ENCODE measurements at places on chromosomes 12 and 14.

DNA sequence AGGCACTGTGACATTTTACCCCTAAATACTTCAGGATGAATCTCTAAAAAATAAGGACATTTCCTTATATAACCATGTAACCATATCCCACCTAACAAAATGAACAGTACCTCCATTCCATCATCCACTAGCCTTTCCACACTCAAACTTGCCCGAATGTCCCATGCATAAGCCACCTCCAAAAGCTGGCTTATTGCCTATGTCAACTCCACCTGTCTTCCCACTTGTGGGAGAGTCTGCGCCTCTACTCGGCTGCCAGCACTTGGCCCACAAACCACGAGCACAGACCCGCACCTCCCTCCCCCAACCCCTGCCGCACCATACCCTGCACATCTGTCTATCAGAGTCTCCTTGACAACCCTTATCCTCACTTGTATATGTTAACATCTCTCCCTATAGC lies 165.8 kb downstream of the CALM1 start:
- no peak for DNase-seq

- DNase-seq: no peak
Observed at GRCh38 chr14:44564908-44565307, 57.8 kb upstream of the FSCB start.

GRCh38 chr14:90451443-90451842 lies 54.6 kb downstream of the CALM1 start:
- no peak for DNase-seq

DNA sequence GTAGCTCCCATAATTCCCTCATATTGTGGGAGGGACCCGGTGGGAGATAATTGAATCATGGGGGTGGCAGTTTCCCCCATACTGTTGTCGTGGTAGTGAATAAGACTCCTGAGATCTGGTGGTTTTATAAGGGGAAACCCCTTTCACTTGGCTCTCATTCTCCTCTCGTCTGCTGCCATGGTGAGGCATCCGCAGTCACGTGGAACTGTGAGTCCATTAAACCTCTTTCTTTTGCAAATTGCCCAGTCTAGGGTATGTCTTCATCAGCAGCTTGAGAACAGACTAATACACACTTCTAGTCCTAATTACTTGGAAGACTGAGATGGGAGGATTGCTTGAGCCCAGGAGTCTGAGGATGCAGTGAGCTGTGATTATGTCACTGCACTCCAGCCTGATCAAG lies 64.4 kb downstream of the TMX1 start:
- peak; percentile 51 for DNase-seq

- no peak for DNase-seq
Observed at GRCh38 chr12:108322998-108323397, 16.1 kb downstream of the CMKLR1 start.

- no peak for DNase-seq
Observed at GRCh38 chr12:47983541-47984115, 20.2 kb downstream of the TMEM106C start.

DNA sequence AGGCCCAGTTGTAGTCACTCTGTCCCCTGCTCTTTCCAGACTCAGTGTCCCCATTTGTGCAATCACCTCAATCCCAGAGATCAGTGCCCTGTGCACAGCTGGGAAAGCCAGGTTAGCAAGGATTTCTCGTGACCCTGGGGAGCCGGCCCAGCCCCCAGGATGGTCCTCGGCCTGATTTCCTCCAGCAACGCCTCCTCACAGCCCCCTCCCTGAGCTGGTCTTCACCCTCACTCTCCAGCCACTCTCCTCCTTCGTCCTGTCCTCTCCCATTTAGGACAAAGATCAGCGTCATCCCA lies 194.8 kb upstream of the C14orf180 start:
- DNase-seq: no peak

DNA sequence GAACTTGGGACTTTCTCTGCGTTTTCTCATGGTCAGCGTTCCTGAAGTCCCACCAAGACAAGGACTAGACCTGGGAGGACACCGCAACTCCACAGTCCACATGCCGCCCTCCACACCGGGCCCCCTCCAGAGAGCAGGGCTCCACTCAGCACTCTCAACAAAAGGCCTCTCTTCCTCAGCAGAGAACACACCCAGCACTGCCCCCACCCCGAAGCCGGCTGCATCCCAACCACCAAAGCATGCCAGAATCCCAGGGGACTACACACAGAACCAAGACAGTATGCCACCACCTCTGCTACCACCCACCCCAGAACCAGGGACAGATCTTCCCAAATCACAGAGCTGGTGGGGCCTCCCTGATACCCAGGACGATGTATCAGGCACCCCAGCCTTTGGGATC lies 88.3 kb downstream of the BCL11B start:
- DNase-seq: no peak

- DNase-seq: no peak
Observed at GRCh38 chr14:33755358-33755757, 195.5 kb downstream of the EGLN3 start.

DNA sequence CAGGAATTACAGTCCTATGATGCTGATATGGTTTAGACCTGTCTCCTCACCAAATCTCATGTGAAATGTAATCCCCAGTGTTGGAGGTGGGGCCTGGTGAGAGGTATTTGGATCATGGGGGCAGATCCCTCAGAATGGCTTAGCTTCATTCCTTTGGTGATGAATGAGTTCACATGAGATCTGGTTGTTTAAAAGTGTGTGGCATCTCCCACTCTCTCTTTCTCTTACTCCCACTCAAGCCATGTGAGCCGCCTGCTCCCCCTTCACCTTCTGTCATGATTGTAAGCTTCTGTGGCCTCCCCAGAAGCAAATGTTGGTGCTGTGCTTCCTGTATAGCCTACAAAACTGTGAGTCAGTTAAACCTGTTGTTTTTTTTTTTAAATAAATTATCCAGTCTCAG lies 89.4 kb upstream of the ARHGAP5 start:
- no peak for DNase-seq

- no peak for DNase-seq
Observed at GRCh38 chr12:123478762-123479161, 20.8 kb downstream of the SNRNP35 start.

DNA sequence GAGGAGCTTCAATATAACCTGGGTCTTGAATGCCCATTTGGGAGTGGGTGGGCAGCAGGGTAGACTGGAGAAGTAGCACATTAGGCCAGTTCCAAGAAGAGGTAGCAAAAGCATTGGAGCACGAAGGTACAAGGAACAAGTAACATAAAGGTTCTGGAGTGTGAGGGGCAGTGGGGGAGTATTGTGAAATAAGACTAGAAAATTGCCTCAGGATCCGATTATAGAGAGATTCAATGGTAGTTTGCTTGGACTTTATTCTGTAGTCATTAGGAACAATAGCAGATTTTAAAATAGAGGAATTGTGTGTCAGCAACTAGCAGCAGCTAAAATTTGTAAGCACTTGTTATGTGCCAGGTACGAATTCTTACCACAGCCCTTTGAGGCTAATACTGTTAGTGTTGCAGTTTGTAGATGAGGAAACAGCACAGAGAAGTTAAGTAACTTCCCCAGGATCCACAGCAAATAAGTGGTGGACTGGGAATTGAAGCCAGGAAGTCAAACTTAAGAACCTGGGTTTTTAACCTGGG lies 61.8 kb downstream of the PPFIBP1 start:
- no peak for DNase-seq

- peak; percentile 81 for DNase-seq
Observed at GRCh38 chr12:42483521-42483790, 106.1 kb downstream of the PRICKLE1 start.

- DNase-seq: peak; percentile 89
Observed at GRCh38 chr12:4824380-4824779, 85.3 kb upstream of the KCNA1 start.

DNA sequence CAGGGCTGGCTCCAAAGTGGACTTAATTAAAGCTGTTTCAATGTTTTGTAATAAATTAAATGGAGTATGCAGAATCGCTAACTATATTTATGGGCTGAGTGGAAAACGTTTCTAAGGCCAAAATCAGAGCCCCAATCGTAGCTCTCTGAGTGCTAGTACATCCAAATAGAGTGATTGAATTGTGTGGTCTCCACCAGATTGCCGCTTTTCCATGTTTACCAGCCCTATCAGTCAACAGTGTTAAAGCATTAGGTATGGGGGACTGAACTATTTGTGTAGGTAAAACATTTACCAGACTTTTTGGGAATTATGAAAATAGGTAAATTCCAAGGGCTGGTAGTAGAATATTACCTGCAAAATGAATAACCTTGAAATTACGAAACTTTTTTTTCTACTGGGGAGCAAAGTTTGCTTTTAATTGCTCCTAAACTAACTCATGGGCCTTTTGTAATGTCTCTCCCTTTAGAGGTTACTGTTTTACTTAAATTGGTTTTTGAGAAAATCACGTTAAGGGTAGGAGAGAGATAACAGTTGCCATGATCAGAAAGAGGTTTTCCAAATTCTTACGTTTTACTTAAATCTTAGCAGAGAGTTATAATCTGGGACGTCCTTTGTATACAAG lies 28.0 kb upstream of the METAP2 start:
- no peak for DNase-seq

DNA sequence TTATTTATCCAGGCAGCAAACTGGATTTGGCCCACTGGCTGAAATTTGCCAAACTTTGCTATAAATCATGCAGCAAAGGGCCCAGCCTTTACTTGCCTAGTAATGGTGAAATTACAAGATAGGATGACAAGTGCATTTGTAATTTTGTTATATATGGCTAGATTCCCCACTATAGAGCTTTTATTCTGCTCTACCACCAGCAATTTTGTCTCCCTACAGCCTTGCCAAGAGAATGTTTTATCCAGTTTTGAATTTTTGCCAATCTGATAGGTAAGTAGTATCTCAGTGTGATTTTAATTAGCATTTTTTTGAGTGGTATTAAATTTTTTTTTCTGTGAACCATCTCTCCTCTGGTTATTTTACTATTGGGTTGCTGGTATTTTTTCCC lies 161.6 kb downstream of the SLC41A2 start:
- DNase-seq: no peak

- DNase-seq: no peak
Observed at GRCh38 chr14:103762036-103762435, 46.4 kb downstream of the ZFYVE21 start.

- no peak for DNase-seq
Observed at GRCh38 chr14:35940291-35940690, 114.2 kb downstream of the BRMS1L start.

GRCh38 chr14:69092840-69093422 lies 60.0 kb downstream of the DCAF5 start:
- no peak for DNase-seq

GRCh38 chr14:56378475-56378877 lies 201.1 kb upstream of the TMEM260 start:
- no peak for DNase-seq

- no peak for DNase-seq
Observed at GRCh38 chr14:60599727-60600126, 49.5 kb downstream of the SIX1 start.

DNA sequence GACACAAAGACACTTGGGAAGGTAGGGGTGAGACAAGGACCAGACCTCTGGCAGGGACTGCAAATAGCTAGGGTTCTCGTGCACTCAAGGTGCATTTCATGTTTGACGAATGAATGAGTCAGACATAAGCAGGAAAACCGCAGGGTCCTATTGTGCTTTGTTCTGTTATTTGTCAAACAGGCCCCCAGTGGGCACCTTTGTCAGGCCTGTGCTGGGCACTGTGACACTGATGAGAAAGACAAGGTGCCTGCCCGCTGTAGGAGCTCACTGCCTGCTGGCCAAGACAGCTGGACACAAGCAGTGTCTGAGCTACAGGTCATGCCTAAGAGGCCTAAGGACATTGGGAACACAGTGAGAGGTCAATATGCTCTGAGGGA lies 2.3 kb downstream of the OTUB2 start:
- DNase-seq: peak; percentile 78

- DNase-seq: no peak
Observed at GRCh38 chr14:61733972-61734371, 28.2 kb upstream of the SNAPC1 start.

GRCh38 chr14:61037215-61037614 lies 56.2 kb downstream of the SLC38A6 start:
- no peak for DNase-seq

DNA sequence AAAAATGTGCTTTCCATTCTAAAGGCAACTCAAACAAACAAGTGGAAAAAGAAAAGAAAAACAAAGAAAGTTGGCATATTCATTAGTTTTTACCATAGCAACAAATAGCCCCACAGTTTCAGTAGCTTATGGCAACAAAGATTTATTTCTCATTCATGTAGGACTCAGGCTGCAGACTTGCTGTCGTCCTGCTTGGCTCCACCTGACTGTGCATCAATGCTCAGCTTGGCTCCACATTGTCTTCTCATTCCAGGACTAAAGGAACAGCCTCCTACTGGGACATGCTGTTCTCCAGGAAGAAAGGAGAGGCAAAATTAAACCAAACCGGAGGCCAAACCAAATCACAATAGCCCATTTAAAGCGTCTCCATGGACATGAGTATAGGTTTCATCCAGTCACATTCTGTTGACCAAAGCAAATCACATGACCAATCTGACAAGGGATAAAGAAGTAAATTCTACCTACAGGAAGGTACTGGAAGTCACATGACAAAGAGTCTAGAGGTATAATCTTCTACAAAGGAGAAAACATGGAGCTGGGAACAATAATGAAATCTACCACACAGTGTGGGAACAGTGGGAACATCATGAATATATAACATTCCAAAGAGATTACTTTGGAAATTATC lies 222.5 kb downstream of the PIK3C2G start:
- DNase-seq: no peak

- no peak for DNase-seq
Observed at GRCh38 chr12:95215949-95216348, 1.3 kb downstream of the FGD6 start.

DNA sequence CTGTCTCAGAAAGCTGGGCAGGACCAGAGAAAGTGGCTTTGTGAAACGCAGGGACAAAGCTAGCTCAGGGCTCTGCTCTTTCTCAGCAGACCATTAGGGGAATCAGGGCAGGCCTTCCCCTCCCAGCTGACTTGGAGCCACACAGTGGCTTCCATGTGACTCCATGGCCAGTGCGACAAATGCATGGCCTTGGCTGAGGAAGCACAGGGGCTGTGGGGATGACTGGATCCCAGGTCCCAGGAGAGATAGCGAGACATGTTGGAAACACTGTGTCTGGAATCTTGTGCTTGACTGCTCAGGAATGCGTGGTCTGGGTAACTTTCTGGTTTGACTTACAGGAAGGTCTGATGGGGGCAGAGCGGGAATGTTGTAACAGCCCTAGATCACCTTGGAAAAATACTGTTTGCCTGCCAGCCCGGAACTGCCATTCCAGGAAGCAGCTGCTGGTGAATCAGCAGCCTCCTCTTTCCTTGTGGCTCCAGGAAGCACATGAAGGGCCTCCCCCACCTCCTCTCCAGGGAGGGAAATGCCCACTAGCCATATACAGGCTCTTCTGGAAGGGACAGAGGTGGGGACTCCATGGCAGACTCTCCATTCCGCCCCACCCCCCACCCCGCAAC lies 133.5 kb upstream of the HIF1A start:
- peak; percentile 92 for DNase-seq

DNA sequence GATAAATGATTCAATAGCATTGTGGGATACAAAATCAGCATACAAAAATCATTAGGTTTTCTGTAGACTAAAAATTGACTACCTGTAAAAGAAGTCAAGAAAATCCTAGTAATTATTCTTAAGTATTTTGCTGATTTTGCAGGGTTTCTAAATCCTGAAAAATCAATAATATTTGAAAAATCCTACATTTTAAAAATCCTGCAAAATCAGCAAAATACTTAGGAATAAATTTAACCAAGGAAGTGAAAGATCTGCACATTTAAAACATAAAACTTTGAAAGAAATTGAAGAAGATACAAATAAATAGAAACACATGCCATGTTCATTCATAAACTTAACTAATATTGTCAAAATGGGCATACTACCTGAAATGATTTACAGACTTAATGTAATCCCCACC lies 517.7 kb downstream of the RERGL start:
- no peak for DNase-seq
